Sciatic nerve (tissue), 2 donors: ENCODE measurements at places on chromosomes 16 and 17. TPM values are rescaled to one million over a fixed set of nuclear protein-coding genes. Genes with fewer than 3 reads are reported as not detected.

- DNase-seq: no peak
Observed at GRCh38 chr17:36748272-36748671, 146.9 kb downstream of the MRM1 start.

Gene TMC7
- total RNA-seq: 9.6 TPM

- DNase-seq: peak; percentile 6
Observed at GRCh38 chr16:27439271-27440018, 37.5 kb downstream of the IL21R start.

Gene HOXB9
- 0.18 TPM for total RNA-seq

Gene SCN4A
- total RNA-seq: 3.5 TPM

Gene CCDC154
- total RNA-seq: 3.3 TPM

GRCh38 chr17:81000334-81000630 is 8.6 kb downstream of the CHMP6 start:
- DNase-seq: no peak

Gene MKS1
- total RNA-seq: 18.7 TPM

- DNase-seq: no peak
Observed at GRCh38 chr17:4256952-4257351, 6.8 kb downstream of the ANKFY1 start.

- no peak for DNase-seq
Observed at GRCh38 chr17:72634621-72635020, 457.9 kb downstream of the SLC39A11 start.

- DNase-seq: no peak
Observed at GRCh38 chr17:81228420-81228819, 5.7 kb upstream of the CEP131 start.

Gene PYY
- not detected for total RNA-seq

GRCh38 chr16:2364638-2365210 is 24.2 kb upstream of the ABCA3 start:
- no peak for DNase-seq

DNA sequence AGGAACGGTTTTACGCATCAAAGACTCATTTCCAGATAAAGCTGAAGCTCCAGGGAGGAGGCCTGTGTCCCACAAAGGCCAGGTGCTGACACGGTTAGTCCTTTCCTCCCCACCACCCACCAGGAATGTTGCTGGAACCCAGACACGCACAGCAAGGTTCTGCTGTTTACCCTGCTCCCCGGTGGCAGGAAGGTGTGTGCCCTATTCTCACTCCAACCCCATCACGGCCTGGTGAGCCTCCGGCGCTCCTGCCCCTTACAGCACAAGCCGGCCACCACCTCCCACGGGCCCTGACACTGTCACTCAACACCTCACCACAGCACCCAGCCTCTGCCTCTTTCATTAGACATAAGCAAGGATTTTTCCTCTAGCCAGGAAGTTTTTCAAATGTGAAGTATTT is 47.8 kb downstream of the ANKRD11 start:
- no peak for DNase-seq

DNA sequence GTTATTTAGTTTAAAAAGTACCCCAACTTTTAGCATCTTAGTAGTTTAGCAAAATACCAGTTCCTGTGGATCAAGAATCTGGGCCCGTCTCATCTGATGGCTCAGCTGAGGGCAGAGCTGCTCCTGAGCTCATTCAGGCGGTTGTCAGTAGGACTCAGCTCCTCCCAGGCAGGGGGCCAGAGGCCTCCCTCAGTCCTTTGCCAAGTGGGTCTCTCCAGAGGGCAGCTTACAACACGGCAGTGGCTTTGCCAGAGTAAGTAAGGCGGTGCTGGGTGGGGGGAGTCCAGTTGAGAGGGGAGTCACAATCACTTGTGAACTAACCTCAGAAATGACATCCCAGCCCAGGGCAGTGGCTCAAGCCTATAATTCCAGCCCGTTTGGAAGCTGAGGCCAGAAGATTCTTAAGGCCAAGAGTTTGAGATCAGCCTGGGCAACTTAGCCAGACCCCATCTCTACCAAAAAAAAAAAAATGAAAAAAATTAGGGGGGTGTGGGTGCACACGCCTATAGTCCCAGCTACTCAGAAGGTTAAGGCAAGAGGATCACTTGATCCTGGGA is 81.5 kb upstream of the MED9 start:
- peak; percentile 69 for DNase-seq

GRCh38 chr16:30637944-30638343 is 12.8 kb upstream of the PRR14 start:
- DNase-seq: no peak

Gene NEK8
- total RNA-seq: 3.4 TPM

- no peak for DNase-seq
Observed at GRCh38 chr16:88536971-88537751, 33.0 kb upstream of the ZC3H18 start.

Gene CES5A
- total RNA-seq: not detected

Gene FZD2
- 22.9 TPM for total RNA-seq

- DNase-seq: no peak
Observed at GRCh38 chr17:77968788-77969187, 10.3 kb downstream of the TNRC6C start.

Gene RILP
- 15.4 TPM for total RNA-seq

Gene KRTAP4-5
- not detected for total RNA-seq

GRCh38 chr16:27517664-27518063 is 32.0 kb downstream of the GTF3C1 start:
- DNase-seq: no peak

Gene SNTB2
- total RNA-seq: 64.0 TPM

GRCh38 chr17:77803726-77804125 is 154.8 kb upstream of the TNRC6C start:
- no peak for DNase-seq

GRCh38 chr16:923184-923583 is 47.6 kb downstream of the LMF1 start:
- no peak for DNase-seq

GRCh38 chr16:10314811-10315210 is 71.0 kb upstream of the ATF7IP2 start:
- DNase-seq: no peak

- DNase-seq: no peak
Observed at GRCh38 chr17:1769822-1770477, 8.1 kb downstream of the SERPINF1 start.

DNA sequence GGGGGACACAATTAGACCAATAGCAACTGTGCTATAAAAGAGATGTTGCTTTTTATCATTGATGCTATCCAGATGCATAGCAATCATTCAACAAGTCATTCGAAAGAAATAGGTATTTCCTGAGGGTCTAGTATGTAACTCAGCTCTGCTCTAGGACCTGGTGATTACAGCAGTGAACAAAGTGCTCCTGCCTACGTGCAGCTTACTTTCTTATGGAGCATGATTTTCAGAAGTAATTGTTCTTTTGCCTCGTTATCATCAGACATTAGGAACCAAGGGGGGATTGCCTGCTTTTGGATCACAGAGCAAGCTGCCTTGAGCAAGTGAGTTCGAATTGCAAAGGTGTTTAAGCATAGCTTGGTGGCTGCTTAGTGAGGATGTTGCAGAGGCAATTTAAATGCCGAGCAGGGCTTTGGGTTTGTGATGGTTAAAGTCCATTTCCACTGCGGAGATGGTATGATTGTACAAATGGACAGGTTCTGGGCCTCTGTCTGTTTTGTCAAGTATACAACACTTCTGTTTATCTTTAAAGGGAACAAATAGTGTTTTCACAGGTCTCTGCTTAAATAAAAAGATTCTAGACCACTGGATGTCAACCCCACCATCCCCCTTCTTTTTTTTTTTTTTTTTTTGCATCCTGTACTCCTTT is 41.5 kb downstream of the WWOX start:
- no peak for DNase-seq

Gene KRT17
- not detected for total RNA-seq

DNA sequence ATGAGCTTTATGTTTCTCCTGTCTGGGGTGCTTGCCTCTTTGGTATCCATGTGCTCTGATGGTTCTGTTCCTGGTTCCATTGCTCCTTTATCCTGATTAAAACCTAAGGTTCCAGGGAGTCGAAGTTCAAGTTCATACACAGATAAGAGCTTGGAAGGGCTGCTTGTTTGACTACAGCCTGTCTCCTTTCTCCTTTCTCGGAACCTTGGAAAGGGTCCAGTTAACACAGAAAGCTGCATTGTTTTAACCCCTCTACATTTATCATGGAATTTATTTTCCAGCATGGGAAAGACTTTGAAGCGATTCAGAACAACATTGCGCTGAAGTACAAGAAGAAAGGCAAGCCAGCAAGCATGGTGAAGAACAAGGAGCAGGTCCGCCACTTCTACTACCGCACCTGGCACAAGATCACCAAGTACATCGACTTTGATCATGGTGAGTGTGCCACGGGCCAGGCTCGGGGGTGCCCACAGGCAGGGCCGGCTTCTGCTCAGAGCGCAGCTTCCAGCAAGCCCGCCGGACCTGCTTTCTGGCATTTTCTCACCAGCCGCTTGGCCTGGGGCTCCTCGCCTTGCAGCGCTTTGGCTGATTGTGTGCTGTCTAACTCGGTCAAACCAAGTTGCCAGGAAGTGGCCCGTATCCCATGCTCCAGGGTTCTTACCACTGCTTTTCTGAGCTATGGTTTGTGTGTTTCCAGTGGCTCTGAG is 19.9 kb downstream of the CRAMP1 start:
- no peak for DNase-seq

- DNase-seq: no peak
Observed at GRCh38 chr17:6041246-6041645, 28.9 kb upstream of the WSCD1 start.

- no peak for DNase-seq
Observed at GRCh38 chr17:41639492-41640473, 15.4 kb upstream of the KRT17 start.

- DNase-seq: no peak
Observed at GRCh38 chr16:87931504-87931903, 4.8 kb downstream of the CA5A start.

- DNase-seq: peak; percentile 45
Observed at GRCh38 chr17:17321356-17322025, 18.3 kb downstream of the NT5M start.

DNA sequence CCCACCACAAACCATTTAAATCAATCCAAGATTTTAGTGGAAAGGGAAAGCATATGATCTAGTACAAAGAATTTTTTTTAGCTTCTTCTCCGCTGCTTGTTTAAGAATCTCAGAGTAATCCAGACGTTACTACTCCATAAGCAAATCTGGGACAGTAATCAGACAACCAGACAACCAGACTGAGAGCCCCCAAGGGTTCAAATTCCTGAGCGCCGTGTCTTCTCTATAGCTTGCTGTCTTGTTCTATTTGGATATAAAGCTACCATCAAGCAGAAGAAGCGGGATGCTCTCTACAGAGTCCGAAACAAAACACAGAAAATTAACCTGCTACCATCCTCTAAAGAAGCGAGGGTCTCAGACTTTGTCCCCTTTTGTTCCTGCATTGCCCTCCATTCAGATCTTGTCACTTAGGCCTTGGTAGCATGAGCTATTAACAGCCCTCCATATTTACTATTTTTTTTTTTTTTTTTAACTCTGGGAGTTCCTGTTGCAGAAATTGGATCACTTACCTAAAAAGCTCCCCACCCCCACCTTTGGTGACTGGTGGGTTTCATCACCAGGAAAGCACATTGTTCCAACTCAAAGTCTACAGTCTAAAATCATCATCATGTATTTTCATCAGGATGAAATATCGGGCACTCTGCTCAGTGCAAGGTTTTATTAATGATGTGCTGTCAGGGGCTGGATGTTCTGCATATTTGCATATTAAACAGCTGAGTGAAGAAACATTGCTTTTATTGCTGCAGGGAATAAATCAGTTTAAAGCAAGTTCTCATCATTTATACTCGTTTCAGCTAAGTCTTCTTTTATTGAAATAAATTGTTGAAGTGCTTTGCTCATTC is 576.7 kb downstream of the WWOX start:
- no peak for DNase-seq

DNA sequence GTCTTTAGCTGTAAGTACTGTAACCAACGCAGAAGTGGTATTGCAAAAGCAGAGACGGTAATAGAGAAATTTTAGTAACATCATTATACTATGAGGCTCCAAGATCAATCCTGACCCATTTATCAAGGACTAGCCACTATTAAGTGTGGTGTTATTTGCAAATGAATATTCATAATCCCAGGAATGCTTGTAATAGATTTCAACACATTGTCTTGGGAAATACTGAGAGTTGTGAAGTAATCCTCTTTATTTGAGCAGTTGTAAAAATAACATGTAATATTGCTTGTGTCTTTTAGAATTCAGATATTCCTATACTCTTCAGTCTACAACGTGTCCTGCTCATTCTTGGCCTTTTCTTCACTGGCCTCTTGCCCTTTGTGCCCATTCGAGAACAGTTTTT is 46.4 kb downstream of the GDPD1 start:
- DNase-seq: no peak

Gene TMEM235
- not detected for total RNA-seq

DNA sequence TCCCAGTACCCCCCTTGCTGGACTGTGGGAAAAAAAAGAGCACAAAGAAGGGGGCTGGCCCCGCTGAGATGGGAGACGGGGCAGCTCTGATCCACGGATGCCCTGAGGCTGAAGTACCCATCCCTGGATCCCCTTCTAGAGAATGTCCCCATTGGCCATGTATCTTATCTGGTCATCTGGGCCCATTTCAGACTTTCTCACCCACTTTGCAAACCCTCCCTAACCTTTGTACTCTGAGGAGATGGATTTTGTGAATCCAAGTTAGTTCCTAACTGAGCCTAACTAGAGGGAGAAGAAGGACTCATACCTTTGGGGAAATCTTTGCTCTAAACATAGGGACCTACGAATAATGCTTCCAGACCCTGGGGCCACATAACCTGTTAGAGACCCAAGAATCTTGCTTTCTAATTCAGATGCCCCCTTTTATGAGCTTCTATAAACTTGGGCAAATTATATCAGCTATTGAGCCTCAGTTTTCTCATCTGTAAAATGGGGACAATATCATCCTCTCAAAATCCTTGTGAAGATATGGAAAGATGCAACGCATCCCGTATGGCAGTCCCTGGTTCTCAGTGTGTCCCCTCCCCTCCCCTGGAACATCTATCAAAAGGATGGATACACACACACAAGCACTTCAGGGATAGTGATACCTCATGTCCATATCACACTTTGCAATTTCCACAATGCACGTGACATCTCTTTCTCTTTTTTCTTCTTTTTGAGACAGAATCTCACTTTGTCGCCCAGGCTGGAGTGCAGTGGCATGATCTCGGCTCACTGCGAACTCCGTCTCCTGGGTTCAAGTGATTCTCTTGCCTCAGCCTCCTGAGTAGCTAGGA is 16.8 kb upstream of the FZD2 start:
- DNase-seq: no peak

Gene GNAO1
- total RNA-seq: 7.9 TPM

DNA sequence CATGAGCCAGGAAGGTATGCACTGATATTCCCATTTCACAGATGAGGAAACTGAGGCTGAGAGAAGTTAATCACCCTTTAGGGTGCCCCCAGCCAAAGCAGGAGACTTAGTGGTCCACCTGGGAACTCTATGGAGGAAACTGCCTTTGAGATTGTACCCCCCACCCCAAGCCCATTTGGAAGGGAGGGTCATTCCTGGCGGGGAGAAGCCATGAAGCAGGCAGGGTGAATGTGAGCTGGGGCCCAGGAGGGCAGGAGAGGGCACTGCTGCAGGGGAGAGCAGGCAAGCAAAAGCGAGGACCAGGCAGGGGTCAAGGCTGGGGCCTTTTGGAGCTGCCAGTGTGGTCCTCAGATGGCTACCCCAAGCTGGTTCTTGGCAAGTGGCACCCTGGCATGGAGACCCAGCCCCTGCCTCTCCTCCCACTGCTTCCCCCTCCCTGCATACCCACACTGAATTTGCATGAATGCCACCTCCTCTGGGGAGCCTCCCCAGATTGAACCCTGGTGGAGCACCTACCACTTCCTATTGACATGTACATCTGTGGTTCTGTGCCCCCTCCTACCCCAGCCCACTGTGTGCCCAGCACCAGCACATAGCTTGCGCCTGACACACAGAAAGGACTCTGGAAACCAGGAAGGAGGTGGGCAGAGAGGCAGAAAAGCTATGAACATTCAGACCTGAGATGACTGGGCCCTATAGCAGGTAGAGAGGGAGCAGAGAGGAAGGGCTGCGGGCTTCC is 965 bp upstream of the TMC6 start:
- DNase-seq: peak; percentile 60
